Heart right ventricle (tissue), 16 donors: ENCODE measurements at places on chromosomes 1 and 21. TPM values are rescaled to one million over a fixed set of nuclear protein-coding genes. Genes with fewer than 3 reads are reported as not detected.

- peak overlapping the region; percentile 100 for H3K27ac ChIP-seq
- H3K27me3 ChIP-seq: no peaks in the 10 kb centered on the region
- peak overlapping the region; percentile 92 for H3K4me3 ChIP-seq
- peak; percentile 73 for DNase-seq
These were observed 746 bp upstream of the LAMC1 start for GRCh38 chr1:183022202-183023145.

DNA sequence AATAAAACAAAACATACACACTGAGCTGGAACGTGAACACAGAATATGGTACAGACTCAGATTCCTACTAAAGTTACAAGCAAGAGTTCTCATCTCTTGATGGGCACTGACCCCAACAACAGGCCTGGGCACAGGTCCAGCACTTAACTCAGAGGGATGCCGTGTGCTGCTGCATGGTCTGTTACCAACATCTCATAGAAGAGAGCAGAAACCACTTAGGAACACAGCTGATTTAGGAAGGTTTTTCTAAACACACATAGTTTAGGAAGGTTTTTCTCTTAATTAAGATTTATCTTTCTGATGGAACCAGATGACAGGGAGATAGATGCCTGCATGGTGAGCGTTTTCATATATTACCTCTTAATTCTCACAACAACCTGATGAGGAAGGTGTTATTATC, 1.5 kb downstream of the GCLM start:
- no peaks in the 10 kb centered on the region for H3K27me3 ChIP-seq
- DNase-seq: peak; percentile 21
- no peak overlapping the region for H3K27ac ChIP-seq
- peak overlapping the region; percentile 82 for H3K4me3 ChIP-seq

DNA sequence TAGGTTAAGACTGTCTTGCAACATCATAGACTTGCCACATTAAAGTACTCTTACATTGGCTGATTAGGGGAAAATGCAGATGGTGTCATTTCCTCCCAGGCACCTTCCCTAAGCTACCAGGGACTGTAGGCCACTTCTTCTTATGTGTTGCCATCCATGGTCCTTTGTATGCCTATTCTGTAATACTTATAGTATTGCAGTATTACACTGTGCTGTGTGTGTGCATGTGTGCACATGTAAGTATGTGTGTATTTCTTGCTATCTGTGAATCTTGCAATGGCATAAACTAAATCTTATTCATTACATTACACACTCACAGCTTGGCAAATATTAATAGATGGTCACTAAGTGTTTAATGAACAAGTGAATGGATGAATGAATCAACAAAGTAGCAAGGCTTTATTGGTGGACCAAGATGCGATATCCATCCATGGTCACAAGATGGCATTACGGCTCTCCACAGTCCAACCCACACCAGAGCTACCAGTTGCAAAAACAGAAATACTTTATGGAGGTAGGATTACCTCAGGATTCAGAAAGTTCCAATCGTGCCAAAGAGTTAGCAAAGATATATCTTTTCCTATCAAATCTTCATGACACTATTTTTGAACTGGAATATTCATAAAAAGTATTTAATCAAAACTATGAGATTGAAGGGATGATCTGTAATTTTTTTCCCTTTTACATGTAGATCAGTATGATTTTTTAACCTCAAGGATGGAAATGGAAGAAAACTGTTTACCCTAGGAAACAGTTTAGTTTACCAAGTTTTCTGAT, 160.2 kb downstream of the DENND1B start:
- H3K36me3 ChIP-seq: no peaks in the 10 kb centered on the region
- DNase-seq: no peak
- H3K4me1 ChIP-seq: peaks cover 22% of the 10 kb centered on the region
- no peak overlapping the region for H3K27ac ChIP-seq
- H3K4me3 ChIP-seq: no peak overlapping the region
- no peaks in the 10 kb centered on the region for H3K27me3 ChIP-seq

GRCh38 chr1:37726751-37727585, 34.7 kb downstream of the CDCA8 start:
- peaks cover 36% of the 10 kb centered on the region for H3K27me3 ChIP-seq
- no peak overlapping the region for H3K27ac ChIP-seq
- no peak overlapping the region for H3K4me3 ChIP-seq
- H3K36me3 ChIP-seq: no peaks in the 10 kb centered on the region
- no peak for DNase-seq

DNA sequence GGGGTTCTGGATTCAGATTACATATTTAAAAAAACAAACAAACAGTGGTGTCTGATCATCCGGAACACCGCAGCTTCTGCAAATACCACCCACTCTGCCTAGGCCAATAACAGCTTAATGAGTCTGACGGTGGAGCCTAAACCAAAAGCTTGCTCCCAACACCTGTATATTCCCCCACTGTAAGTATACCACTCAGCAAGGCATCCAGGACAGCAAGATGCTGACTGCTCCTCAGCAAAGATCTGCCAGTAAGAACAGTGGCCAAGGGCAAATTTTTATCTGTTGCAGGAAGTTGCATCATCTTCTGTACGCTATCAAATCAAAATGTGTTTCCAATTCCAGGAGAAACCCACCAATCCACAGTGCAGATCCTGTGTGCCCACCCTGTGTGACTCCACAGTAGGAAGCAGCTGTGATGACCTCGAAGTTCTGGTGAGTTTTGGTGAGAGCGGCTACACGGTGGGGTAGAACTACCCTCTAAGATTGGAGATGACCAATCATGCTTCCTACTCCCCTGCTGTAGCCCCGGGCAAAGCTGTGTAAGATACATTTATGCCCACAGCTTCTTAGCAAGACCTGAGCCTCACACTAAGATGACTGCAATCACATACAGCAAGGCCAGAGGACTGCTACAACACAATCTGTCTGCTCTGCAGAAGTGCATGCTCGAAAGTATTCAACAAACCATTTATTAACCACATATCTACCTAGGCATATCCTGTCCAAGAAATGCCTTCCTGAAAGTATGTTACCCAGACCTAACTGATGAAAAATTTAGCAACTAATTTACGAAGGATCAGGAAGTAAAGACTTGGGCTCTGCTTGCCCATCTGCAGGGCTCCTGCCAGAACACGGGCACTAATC, 30.5 kb downstream of the SIPA1L2 start:
- peak overlapping the region; percentile 17 for H3K27ac ChIP-seq
- H3K4me3 ChIP-seq: no peak overlapping the region
- DNase-seq: no peak
- no peaks in the 10 kb centered on the region for H3K27me3 ChIP-seq

GRCh38 chr21:45126983-45127382, 52.6 kb downstream of the ADARB1 start:
- H3K27me3 ChIP-seq: no peaks in the 10 kb centered on the region
- no peak overlapping the region for H3K27ac ChIP-seq
- no peak overlapping the region for H3K4me3 ChIP-seq
- no peaks in the 10 kb centered on the region for H3K36me3 ChIP-seq
- H3K4me1 ChIP-seq: peaks cover 15% of the 10 kb centered on the region
- DNase-seq: no peak

Gene LORICRIN
- not detected for total RNA-seq

- H3K36me3 ChIP-seq: no peaks in the 10 kb centered on the region
- peak overlapping the region; percentile 70 for H3K4me3 ChIP-seq
- no peaks in the 10 kb centered on the region for H3K27me3 ChIP-seq
- H3K27ac ChIP-seq: no peak overlapping the region
These were observed 790 bp downstream of the TESK2 start for GRCh38 chr1:45490121-45490625.

DNA sequence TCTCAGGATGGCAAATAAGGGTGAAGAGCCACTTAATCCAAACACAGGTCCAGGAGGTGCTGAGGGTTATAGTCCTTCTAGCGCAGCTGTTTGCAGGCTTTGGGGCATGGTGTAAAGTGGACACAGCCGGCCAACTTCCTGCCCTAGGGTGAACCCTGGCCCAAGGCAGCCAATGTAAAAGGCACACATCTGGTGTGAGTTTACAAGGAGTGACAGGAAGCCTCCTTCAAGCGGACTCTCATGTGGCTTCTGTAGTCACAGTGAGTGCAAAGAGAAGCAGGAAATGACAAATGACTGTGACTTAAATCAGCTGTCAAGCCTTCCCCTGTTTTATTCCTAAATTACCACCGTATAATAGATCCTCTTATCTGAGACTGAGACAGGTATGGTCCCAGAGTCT, 213.0 kb downstream of the CRB1 start:
- H3K36me3 ChIP-seq: no peaks in the 10 kb centered on the region
- no peak overlapping the region for H3K4me3 ChIP-seq
- DNase-seq: no peak
- H3K4me1 ChIP-seq: no peaks in the 10 kb centered on the region
- no peaks in the 10 kb centered on the region for H3K27me3 ChIP-seq

DNA sequence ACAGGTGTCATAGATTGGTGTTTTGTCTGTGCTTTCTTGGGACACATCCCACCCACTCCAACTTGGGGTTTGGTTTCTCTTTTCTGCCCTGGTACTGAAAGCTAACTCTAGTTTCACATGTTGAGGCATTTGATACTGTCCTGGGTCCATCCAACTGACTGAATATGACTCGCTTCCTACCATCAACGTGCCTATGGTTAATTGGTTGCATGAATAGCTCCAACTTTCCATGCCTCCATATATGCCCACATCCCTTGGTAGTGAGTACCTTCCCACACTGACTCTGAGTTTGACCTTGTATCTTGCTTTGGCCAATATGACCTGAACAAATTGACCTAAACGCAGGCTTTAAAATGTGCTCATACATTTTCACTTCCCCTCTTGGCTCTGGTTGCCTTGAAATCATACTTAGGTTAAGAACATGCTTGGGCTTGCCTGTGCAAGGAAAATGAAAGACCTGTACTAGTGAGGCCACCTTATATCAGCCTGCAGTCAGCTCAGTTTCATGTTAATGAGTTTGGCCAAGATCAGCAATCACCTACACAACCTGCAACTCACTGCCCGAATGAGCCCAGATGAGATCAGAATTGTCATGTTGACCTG, 81.0 kb upstream of the KCNK2 start:
- no peak overlapping the region for H3K27ac ChIP-seq
- no peaks in the 10 kb centered on the region for H3K36me3 ChIP-seq
- H3K4me3 ChIP-seq: no peak overlapping the region
- no peak for DNase-seq
- no peaks in the 10 kb centered on the region for H3K27me3 ChIP-seq
